K562 (cell line): ENCODE measurements at places on chromosomes 5 and 9.

DNA sequence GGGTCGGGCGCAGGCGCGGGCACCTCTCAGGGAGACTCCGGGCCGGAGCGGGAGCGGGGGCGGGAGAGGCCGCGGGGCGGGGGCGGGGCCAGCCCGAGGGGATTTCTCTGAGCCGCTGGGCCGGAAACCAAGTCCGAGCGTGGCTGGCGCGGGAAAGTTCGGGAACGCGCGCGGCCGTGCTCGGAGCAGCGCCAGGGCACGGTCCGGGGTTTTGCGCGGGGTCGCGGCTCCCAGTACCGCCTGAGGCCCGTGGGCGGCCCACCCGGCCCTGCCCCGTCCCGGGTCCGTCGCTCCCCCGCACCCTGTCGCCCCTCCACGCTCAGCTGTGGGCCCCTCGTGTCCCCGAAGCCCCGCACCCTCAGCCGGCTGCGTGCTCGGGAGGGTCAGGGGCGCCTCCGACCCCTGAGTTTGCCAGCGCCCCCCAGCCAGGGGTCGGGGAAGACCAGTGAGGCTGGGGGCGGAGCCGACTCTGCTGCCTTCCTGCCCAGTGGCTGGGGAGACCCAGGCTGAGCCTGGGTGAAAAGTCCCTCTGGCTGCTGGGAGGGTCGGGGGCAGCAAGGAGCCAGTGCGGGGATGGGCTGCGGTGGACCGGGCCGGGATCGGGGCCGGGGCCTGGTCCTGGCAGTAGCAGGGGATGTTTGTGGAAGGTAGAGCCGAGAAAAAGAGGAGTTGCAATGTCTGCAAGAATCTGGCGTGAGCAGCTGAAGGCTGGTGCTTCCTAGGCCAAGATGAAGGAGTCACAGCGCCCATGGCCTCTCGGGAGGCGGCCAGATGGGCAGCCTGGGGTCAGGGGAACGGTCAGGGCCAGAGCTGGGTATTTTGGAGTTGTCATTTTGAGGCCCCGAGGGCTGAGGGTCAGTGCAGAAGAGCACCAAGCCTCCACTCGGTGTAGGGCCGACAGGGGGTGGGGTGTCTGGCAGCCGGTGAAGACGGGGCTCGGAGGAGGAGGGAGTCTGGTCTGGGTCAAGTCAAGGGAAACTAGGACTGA lies 588 bp downstream of the TRAF2 start:
- DNase-seq: peak; percentile 55

- no peak for DNase-seq
These were observed 42.2 kb upstream of the FSD1L start for GRCh38 chr9:105405514-105406131.

DNA sequence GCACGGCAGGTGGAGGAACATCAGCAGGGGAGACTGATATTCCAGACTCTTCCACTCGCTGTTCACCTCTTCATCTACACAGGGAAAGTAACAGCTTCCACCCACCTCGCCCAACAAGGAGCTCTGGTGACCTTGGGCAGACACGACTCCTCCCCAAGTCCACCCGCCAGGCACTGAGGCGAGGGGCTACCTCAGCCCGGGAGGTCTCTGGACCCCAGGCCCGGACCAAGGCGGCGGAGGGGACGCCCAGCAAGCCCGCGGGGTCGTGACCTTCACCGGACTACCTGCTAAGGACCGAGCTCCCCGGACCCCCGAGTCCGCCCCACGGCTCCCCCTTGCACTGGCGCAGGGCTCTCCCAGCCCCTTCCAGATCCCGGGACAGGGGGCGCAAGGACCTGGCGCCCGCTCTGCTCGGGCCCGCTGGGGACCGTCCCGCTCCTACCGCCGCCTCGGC lies 70.2 kb upstream of the LPCAT1 start:
- DNase-seq: peak; percentile 24

DNA sequence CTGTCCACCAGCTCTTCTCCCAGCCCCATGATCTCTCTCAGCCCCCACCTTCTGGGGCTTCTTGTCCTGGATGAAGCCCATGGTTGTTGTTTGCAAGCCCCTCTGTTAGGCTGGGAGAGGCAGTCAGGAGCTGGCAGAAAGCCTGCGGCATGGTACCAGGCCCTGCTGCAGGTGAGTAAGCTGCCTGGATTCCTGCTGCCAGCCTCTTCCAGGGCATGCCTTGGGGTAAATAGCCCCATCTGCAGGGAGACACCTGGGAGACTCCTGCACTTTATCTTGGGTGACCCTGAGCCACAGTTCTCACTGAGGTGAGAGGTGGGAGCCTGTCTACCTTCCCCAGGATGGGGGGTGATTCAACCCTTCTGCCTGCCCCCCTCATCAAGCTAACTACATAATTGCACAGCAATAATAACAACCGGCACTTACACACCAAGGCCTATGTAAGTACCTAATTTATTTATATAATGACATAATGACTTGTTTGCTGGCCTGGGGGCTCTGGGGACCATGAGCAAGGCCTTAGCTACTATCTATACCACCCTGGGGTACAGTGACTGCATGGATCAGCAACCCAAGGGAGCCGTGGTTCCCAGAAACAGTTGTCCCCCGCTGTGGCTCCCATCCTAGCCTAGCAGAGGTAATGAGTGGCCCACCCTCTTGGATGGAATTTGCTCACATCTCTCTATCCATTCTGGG lies 116.0 kb downstream of the PSD2 start:
- DNase-seq: no peak

GRCh38 chr5:65395526-65396155 lies 86.1 kb downstream of the ADAMTS6 start:
- no peak for DNase-seq
